ENCODE measurements at places on chromosomes 1 and 21. TPM values are rescaled to one million over a fixed set of nuclear protein-coding genes. Genes with fewer than 3 reads are reported as not detected.

ANKRD13C gene
- total RNA-seq: 5.5 TPM

MEX3A gene
- total RNA-seq: 2.3 TPM

SORT1 gene
- total RNA-seq: 3.8 TPM

GBP7 gene
- not detected for total RNA-seq

CFHR3 gene
- total RNA-seq: 0.10 TPM

PLA2G2C gene
- total RNA-seq: not detected

KANK4 gene
- total RNA-seq: 0.41 TPM
